ENCODE measurements at places on chromosomes 1 and 21.

- DNase-seq, result no peak
Measured at GRCh38 chr1:172135978-172136610, 284.4 kb upstream of the C1orf105 start.

- no peak for DNase-seq
Measured at GRCh38 chr21:28345934-28346333, 646.7 kb downstream of the LTN1 start.

GRCh38 chr1:94276988-94277434 lies 39.6 kb upstream of the ARHGAP29 start:
- DNase-seq, result no peak

- no peak for DNase-seq
Measured at GRCh38 chr1:54220004-54220811, 20.2 kb downstream of the MRPL37 start.

- no peak for DNase-seq
Measured at GRCh38 chr1:90043586-90043985, 48.7 kb downstream of the ZNF326 start.

DNA sequence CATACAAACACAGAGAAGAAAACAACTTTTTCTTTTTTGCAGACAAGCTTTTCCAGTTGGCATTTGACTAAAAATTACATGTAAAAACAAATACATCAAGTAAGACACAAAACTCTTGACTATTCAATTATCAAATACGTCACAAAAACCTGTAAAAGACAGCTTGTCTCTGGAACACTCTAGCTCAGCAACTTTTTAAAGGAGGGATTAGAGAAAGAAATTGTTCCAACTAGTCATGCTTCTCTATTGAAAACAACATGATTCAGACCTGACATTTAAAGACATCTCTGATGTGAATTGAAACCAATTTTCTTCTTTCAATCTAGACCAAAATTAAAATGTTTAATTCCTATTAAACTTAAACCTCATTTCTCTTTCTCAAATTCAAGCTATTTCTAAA lies 30.3 kb downstream of the SMYD3 start:
- no peak for DNase-seq

- DNase-seq, result no peak
Measured at GRCh38 chr1:196063294-196063693, 544.9 kb downstream of the KCNT2 start.

GRCh38 chr1:10212476-10212875 lies 2.1 kb downstream of the KIF1B start:
- no peak for DNase-seq

DNA sequence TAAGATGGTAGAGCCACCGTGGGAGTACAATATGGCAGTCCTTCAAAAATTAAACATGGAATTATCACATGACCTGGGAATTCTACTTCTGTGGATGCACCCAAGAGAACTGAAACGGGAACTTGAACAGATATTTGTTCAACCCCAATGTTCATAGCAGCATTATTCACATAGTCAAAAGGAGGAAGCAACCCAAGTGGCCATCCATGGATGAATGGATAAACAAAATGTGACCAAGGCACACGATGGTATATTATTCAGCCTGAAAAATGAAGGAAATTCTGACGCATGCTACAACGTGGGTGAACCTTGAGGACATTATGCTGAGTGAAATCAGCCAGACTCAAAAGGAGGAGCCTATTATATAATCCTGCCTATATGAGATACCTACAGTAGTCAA lies 22.8 kb upstream of the LAPTM5 start:
- no peak for DNase-seq

DNA sequence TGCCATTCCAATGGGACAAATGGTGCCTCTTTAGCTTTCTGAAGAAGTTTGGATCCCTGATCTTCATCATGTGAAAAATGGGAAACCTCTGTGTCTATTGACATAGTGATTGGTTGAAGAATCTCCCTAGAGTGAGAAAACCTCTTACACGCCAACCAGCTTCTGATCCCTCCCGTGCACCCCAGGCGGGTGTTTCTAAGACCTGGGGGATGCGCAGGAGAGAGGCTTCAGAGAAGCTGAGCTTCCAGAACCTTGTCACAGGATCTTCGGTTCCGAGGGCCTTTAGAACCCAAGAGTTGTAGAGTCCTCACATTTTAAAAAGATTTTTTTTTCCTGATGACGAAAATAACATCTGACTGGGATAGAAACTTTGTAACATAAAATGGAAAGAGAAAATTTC lies 11.3 kb downstream of the PODN start:
- DNase-seq, result no peak

DNA sequence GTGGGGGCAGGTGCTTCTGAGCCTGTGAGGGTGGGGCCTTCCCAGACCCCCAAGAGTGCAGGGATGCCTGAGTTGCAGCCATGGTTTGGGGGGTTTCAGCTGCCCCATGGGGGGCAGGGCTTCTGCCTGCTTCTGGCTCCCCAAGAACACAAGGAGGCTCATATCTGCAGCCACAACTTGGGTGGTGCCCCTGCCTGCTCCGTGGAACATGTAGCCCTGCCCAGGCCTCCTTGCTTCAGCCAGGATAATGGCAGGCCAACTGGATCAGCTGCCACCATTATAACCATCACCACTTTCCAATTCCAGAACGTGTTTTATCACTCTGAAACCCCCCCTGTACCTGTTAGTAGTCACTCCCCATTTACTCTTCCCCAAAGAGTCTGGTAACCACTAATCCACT lies 14.0 kb downstream of the ZBTB40 start:
- DNase-seq, result no peak

DNA sequence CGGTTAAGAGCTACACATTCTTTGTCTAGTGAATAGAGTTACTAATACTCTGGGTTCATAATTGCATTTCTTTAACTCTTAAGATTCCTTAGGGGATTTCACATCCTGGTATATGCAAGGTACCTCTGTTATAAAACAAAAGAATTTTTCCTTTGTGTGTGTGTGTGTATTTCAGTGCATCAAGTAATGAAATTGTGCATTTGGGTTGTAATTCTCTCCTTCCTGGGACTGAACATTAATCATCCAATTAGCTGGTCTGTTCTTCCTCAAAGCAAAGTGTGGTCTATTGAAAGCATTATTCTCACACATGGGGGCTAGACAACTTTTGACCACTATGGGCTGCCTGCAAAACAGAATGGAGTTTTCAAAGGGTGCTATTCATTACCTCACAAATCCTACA lies 74.0 kb downstream of the ZC3H11B start:
- DNase-seq, result no peak

DNA sequence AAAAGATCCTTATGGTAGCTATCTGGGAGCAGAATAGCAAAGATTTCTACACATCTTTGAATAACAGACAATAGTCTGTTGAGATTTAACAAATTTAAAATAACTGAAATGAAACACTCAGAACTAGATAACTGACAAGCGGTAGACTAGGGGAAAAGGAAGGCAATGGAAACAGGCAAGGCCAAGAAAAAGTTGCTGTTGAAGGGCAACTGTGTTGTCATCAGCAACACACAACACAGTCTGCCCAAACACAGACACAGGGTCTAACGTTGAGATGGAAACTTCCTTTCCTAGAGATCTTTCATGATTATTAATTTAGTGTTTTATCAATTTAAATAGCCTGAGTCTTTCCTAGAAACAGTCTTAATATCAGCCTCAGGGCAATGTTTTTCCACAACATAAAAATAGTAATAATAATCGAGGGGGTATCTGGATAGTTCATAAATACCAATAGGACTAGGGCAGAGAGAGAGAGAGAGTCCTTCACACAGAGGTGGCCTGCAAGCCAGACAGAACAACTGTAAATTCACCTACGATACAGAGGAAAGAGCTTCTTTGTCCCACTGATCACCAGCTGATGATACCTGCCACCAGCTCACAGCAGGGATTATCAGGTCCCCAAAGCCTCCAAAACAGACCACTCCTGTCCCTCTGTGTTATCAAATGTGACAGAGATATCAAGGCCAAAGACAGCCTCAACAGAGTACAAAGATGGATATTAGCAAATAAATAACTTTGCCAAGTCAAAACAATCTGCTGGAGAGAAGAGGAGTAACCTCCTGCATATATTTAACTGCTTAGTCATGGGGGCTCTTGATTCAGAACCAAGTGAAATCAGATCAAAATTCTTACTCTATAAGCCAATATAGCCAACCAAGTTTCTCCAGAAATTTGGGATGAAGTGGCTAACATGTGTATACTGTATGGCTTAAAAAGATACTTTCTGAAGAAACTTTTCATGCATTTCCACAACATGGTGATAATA lies 245.3 kb downstream of the SLC45A1 start:
- DNase-seq, result no peak
